NCI-H2081 (cell line): ENCODE measurements at places on chromosomes 6 and 20.
A peak's percentile ranks its signal among the peaks of the same experiment; 100 is the strongest.

DNA sequence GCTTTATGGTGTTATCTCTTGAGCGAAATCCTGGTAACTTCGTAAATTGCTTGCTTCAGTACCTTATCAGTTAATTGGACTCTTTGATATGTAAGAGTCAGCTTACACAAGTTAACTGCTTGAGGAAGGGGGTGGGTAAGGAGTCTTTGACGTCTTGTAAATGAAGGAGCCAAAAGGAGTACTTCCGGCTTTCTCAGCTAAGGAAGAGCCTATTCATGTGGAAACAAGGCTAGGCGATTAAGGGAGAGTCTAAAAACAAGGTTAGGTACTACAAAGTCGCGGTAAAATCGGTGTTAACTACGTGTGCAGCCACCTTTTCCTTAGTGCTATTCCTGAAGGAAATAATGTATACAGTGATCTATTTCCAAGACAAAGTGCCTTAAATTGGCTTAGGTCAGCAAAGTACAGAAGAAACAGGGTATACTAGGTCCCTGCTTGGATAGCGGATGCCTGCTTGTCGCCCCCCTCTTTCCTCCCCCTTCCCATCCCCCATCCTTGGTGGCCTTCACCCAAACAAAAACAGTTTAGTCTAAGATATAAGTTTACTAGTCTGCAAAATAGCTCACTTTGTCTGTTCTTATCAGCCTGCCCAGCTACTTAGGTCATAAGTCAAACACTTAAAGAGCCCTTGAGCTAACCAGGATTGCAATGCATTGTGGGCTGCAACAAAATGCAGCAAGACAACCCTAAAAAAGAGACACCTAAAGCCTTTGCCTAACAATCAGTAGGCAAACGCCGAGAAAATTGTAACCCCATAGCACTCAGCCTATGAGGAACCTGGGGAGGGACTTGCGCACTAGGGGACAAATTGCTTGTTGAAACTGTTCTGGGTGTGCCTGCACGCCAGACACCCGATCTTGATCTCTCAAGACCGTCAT is 147.3 kb downstream of the TRIM27 start:
- no peak for DNase-seq

DNA sequence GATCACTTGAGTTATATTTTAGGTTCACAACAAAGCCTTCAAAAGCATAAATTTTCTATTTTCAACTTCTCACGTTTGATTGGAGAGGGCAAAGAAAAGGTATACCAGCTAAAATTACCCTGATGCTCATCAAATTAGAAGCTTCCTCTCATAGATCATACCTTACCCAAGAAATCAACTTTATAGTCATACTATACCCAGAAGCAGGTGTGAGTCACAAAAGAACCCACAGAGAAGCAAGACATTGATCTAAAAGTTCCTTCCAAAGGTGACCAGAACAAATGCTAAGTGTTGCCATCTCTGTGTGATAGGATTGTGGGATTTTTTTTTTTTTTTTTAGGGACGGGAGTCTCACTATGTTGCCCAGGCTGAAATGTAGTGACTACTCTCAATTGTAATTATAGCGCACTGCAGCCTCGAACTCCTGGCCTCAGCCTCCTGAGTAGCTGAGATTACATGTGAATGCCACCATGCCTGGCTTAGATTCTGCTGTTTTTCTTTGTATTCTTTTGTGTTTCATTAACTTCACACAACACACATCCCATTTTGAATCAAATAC is 3.3 kb downstream of the EIF2S2 start:
- no peak for DNase-seq

- no peak for DNase-seq
Observed at GRCh38 chr6:128370072-128370471, 150.3 kb downstream of the PTPRK start.

DNA sequence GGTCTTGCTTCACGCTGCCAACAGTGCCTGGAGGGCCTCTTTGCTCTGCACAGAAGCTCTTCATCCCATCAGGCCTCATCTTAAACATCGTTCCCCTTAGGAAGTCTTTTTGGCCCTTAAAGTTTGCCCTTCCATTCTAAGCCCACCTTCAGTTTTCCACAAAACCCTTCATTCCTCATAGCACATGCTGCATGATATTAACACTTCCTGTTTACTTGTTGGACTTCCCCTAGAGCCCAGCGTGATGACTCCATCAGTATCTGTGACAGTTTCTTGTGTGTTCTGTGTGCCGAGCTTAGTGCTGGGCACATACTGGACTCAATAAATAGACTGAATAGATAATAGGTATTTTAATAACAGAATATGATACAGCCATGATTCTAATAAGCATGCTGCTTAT is 2.2 kb downstream of the NT5DC1 start:
- DNase-seq, result no peak

- DNase-seq, result no peak
Observed at GRCh38 chr6:14142511-14143223, 25.1 kb downstream of the CD83 start.

- peak; percentile 8 for DNase-seq
Observed at GRCh38 chr20:57943950-57944349, 234.1 kb upstream of the PMEPA1 start.

GRCh38 chr20:47801759-47802158 is 16.5 kb upstream of the SULF2 start:
- no peak for DNase-seq

GRCh38 chr20:59835057-59835447 is 98.4 kb downstream of the SYCP2 start:
- no peak for DNase-seq

GRCh38 chr6:22829070-22829469 is 259.7 kb downstream of the HDGFL1 start:
- DNase-seq, result no peak

GRCh38 chr6:82775981-82776380 is 289.7 kb downstream of the UBE3D start:
- no peak for DNase-seq

- no peak for DNase-seq
Observed at GRCh38 chr6:55082021-55082420, 92.3 kb upstream of the HCRTR2 start.

- DNase-seq, result no peak
Observed at GRCh38 chr20:31933698-31934097, 18.1 kb downstream of the PDRG1 start.

DNA sequence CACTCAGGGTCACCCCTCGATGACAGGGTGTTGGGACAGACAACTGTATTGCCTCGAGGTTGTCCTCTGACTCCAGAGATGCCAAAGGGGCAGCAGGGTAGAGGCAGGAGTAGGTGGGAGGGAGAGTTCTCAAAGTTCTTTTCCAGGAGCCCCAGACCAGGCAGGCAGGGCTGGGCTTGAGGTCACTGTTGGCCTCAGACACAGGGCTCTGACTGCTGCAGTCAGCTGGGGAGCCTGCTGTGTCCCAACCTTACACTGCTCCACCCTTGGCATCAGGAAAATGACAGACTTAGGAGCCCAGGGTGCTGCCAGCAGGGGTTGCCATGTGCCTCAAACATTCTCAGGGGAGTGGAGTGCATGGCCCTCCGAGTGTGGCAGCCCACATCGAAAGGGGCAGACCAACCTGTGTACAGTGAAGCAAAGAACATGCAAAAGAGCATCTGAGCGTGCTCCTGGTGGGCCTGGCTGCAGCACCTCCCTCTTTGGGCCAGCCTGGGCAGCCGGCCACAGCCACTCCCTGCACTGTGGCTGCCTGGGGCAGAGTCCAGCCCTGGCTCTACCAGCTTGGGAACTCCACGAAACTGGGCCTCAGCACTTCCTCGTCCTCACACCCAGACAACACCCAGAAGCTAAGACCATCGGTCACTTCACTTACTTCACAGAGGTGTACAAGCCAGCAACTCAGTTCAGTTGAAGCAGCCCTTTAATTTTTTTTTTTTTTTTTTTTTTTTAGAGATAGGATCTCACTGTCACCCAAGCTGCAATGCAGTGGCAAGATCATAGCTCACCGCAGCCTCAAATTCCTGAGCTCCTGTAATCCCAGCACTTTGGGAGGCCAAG is 24.0 kb downstream of the C6orf132 start:
- DNase-seq, result no peak

DNA sequence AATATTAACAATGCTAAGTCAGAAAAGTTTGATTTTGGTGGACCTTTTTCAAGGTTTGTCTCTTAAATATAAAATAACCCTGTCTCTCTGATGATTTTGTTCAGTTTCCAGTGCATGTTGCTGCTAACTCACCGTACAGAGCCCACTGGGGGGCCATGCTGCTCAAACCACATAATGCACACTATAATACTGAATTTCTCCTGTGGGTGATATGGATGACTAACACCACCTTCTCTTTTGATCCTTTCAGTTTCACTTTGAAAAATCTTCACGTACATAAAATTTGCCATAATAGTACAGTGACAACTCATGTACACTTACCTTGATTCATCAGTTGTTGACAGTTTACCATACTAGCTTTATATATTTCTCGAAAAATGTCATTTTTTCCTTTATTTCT is 506.6 kb upstream of the MAN1A1 start:
- no peak for DNase-seq

DNA sequence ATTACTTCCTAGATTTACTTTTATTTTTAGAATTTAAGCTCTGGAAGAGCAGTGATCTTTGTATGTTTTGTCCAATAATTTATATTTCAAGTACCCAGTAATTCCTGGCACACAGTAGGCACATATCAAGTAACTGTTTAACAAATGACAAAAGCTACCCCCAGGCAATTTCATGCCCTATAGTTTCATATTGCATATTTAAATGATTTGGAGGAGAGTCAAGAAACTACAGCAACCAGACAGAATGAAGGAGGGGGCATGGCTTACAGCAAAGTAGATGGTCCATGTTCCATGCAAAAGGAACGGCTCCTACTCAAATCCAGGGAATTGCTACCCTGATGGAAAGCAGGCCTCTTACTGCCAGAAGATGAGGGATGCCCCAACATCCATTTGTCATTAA is 113.5 kb downstream of the ARHGAP18 start:
- peak; percentile 7 for DNase-seq

GRCh38 chr6:137307163-137307854 is 88.1 kb upstream of the IFNGR1 start:
- DNase-seq, result no peak

DNA sequence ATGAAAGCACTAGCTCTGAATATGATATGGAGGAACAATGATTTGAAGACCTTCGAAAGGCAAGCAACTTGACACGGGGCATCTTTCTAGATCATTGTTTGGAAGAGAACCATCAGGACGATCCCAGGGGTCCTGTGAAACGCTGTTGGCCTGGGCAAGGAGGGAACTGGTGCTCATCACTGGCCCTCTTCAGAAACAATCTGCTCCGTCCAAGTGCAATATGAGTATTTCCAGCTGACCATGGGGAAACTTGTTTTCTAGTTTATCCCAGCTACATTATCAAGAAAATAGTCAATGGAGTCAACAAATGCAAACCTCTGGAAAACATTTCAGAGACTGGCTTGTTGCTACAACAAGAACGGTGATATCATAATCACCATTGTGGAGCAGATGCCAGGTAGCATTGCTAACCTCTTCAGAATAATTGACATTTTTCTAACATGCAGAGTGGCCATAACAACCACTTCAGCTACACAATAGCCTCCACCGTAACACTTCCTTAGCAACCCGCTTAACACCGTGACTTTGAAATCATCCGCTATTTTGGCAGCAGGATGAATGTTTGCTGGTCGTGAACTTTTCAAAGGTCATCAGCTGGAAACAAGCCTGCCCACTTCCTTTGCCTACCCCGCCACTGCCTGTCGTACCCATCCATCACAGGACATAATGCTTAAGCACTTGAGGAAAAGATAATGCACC is 112.0 kb upstream of the PDE10A start:
- no peak for DNase-seq

DNA sequence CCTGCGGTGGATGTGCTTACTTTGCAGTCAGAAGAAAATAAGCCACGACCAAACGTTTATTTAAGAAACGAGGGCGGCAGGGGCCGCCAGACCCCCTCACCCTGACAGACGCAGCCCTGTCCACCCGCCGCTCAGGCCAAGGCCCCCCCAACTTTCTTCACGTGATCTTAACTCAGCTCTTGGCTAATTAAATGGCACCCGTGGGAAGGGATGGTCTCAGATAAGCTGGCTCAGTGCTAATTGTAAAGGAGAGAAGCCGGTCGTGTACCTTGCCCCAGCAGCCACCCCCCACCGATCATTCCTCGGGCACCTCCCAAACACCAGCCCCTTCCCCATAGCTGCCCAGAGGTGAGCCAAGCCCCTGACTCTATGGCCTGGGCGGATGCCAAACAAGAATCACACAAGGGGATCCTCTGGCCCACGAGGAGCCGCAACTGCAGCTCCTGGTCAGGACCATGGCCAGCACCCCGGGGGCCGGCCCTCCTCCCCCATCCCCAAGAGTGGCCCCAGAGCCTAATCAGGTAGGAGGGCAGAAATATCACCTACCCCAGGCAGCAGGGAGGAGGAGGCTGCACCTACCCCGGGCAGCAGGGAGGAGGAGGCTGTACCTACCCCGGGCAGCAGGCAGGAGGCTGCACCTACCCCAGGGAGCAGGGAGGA is 11.2 kb downstream of the KCNQ2 start:
- DNase-seq, result no peak

DNA sequence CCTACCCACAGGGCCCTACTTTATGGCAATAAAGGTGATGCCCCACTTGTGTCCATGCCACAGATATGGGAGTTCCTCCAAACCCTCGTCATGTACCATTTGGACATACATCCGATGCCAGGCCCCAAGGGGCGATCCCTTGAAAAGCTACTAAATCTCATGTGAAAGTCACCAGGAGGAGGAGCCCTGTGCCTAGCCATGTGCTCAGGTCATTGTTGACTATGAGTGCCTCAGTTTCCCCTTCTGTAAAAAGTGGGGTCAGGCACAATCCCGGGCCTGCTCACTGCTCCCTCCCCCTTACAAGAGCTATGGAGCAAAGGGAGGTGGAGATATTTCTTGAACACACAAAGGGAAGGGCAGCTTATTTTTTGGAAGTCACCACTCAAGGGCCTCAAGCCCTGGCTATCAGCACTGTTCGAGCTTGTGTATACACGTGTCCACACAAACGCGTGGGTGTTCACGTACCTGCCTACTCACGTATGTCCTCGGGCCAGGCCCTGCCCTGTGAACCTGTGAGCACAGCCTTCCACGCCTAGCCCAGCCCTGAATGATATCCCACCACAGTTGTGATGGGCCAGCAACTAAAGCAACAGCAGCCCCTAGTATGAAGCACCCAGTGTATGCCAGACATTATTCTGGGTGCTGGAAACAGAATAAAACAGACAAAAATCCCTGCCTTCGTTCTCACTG is 1.9 kb downstream of the ACTL10 start:
- no peak for DNase-seq

- no peak for DNase-seq
Observed at GRCh38 chr6:106730718-106731117, 101.3 kb downstream of the QRSL1 start.

GRCh38 chr20:48822178-48822577 is 5.6 kb downstream of the PREX1 start:
- no peak for DNase-seq
